SJCRH30 (cell line): ENCODE measurements at places on chromosomes 7 and 10. TPM values are rescaled to one million over a fixed set of nuclear protein-coding genes. Genes with fewer than 3 reads are reported as not detected.

Gene DENND2A
- 9.2 and 10.7 TPM in 2 replicates for total RNA-seq

GRCh38 chr10:15313047-15313446 is 58.0 kb downstream of the FAM171A1 start:
- DNase-seq: no peak

DNA sequence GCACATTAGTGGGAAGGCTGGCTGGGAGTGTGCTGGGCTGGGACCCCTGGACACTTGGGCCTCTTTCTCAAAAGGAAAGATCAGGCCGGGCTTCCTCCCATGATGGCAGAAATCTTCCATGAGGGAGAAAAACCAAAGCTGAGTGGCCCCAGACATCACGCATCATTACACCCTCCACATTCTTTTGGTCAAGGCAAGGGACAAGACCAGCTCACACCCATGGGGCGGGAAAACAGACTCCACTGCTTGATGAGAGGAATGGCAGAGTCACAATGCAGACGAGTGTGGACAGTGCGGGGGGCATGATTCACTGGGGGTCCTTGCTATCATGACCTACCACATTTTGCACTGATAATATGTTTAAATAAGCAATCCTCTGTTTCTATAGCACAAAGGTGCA is 73.3 kb downstream of the CREB3L2 start:
- DNase-seq: no peak

- DNase-seq: no peak
Observed at GRCh38 chr10:130368761-130369560, 232.8 kb downstream of the GLRX3 start.
